Lower leg skin (tissue), 4 donors: ENCODE measurements at places on chromosomes 4 and X.
A peak's percentile ranks its signal among the peaks of the same experiment; 100 is the strongest.

- no peak for DNase-seq
Measured at GRCh38 chr4:14392378-14392777, 609.9 kb upstream of the CPEB2 start.

- DNase-seq: peak; percentile 88
Measured at GRCh38 chr4:76067652-76068286, 6.7 kb upstream of the ART3 start.

GRCh38 chrX:71493111-71493613 lies 39.7 kb upstream of the OGT start:
- DNase-seq: no peak

DNA sequence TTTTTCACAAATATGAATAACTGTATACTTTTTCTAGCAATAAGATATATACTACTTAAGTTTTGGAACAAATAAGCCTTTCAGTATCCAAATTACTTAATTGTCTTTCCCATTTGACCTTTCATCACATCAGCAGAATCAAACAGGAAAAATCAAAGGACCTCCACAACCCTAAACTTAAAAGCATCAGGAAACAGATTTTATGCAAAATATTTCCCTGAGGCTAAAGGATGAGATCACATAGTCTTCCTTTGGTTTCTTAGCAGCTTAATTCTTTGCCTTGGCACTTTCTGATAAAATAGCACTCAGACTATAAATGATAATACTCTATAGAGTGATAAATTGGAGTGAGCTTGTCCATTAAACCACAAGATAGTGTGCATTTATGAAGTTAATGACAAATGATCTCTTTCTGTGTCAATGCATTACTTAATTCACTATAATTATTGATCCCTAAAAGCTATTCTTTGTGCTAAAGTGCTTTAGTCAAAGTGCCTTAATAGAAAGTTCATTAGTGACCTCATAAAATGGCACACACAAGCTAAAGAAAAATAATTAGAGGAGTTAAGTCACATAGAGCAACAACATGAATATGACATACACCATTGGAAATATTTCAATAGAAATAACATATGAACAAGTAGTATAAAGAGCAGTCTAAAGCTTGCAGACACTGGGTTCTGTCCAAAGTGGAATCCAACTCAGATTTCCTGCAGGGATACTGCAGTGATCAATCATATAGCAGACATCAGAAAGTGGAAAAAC lies 15.7 kb upstream of the NDST3 start:
- DNase-seq: no peak

DNA sequence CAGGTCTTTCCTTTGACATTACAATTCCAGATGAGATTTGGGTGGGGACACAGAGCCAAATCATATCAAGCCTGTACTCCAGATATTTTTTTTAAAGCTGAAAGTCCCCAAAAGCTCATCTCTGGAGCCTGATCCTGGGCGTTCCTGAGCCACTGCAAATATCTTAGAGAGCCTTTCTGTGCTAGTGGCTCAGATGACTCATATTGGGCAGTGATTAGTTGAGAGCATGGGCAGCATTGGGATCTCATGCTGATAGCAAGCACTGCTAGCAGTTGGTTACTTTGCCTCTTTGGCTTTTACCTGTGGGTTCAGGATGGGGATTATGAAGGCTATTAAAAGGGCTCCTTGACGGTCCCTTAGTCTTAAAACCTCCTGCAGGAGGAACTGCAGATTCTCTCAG lies 51.4 kb upstream of the SCRG1 start:
- DNase-seq: no peak

GRCh38 chr4:40307627-40308497 lies 27.3 kb upstream of the CHRNA9 start:
- peak; percentile 27 for DNase-seq

DNA sequence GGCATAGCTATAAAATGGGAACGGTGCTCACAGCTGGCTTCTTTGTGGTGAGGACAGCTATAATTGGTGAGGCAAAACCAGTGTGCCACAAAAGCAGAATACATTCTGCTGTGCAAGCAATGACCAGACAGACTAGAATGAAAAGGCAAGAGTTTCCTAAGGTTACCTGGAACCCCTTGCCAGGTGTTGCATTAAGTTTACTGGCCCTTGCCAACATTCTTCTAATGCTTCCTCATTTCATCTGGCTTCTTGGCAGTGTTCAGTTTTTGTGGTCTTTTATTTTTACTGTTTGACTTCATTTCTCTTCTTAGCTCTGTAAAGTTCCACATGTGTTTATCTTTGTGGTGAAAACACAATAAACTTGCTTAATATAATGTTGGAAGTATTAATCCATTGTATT lies 131.4 kb downstream of the PTTG2 start:
- no peak for DNase-seq

- DNase-seq: no peak
Measured at GRCh38 chr4:87258677-87259076, 38.3 kb upstream of the KLHL8 start.
